ENCODE measurements at places on chromosomes 13 and 19. TPM values are rescaled to one million over a fixed set of nuclear protein-coding genes. Genes with fewer than 3 reads are reported as not detected.

- no peak for DNase-seq
These were observed 743 bp downstream of the CHAF1A start for GRCh38 chr19:4403005-4403761.

DNA sequence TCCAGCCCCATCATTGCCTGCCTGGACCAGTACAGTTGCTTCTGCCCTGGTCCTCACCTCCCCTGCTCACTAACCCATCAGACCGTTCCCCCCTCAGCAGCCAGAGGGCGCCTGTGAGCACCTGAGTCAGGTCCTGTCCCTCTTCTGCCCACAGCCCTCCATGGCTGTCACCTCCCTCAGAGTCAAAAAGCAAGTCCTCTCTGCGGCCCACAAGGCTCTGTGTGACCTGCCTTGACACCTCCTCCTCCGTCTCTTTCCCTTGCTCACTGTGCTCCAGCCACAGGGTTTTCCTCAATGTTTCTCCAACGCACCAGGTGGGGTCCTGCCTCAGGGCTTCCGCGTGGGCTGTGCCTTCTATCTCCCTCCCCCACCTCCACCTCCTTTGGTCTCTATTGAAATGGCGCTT, 29.4 kb upstream of the PTPRS start:
- DNase-seq, result peak; percentile 82

GRCh38 chr19:35365303-35365702, 5.6 kb upstream of the GPR42 start:
- DNase-seq, result no peak

GRCh38 chr13:30371649-30372265, 50.5 kb upstream of the UBE2L5 start:
- DNase-seq, result no peak

- DNase-seq, result no peak
These were observed 1.6 kb upstream of the KLK10 start for GRCh38 chr19:51020988-51021651.

- no peak for DNase-seq
These were observed 286.5 kb downstream of the PCDH17 start for GRCh38 chr13:57918086-57918485.

The RNF225 gene
- not detected for total RNA-seq

The TNFRSF19 gene
- 28.1 TPM for total RNA-seq

The SPTBN4 gene
- total RNA-seq, result 2.8 TPM

The CATSPERD gene
- not detected for total RNA-seq

The TUBGCP3 gene
- 30.6 TPM for total RNA-seq

The CGB3 gene
- not detected for total RNA-seq

The NLRP5 gene
- not detected for total RNA-seq

The KLK4 gene
- total RNA-seq, result not detected

The GFY gene
- not detected for total RNA-seq

The NOVA2 gene
- 0.53 TPM for total RNA-seq

The FUT2 gene
- total RNA-seq, result 2.4 TPM

Measured in progenitor cell of endocrine pancreas (in vitro differentiated cells).